ENCODE measurements at places on chromosomes 5 and 9.

DNA sequence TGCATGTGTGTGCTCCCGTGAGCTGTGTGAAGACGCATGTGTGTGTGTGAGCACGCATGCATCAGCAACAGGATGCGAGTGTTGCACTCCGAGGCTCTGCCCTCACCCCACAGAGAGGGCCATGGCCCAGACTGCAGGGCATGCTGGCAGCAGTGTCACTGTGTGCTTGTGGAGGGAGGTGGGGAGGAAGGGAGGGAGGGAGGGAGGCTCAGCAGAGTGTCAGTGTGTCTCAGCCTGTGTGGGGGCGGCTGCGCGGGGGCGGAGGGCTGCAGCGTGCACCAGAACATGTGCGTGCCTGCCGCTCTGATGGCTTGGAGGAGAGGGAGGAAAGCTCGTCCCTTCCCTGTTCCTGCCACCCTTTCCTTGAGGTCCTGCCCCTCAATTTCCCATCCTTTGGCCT, 5.3 kb downstream of the CAMK2A start:
- DNase-seq, result no peak

GRCh38 chr9:99808454-99808853, 13.2 kb upstream of the NR4A3 start:
- DNase-seq, result no peak

DNA sequence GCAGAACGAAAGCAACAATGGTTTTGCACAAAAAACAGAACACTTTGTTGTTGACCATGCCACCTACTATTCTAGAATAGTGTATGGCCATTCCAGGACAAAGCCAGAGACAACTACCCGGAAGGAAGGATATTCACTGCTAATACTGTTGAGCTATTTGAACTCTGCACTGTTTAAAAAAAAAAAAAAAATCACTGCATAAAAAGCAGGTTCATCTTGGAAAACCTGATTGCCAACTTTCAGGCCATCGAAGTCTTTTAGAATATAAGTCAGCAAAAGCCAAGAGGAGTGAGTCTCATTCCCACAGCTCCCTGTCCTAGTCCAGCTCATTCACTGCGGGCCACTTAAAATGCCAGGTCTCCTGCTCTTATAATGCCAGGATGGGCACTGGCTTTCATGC, 4.0 kb downstream of the ENC1 start:
- DNase-seq, result no peak

GRCh38 chr9:6944896-6945295, 187.1 kb downstream of the KDM4C start:
- no peak for DNase-seq

GRCh38 chr5:40390281-40391149, 289.2 kb upstream of the PTGER4 start:
- no peak for DNase-seq

GRCh38 chr9:14485366-14485765, 171.4 kb upstream of the NFIB start:
- no peak for DNase-seq

- DNase-seq, result peak; percentile 50
These were observed 67.1 kb downstream of the EHMT1 start for GRCh38 chr9:137685741-137686420.

DNA sequence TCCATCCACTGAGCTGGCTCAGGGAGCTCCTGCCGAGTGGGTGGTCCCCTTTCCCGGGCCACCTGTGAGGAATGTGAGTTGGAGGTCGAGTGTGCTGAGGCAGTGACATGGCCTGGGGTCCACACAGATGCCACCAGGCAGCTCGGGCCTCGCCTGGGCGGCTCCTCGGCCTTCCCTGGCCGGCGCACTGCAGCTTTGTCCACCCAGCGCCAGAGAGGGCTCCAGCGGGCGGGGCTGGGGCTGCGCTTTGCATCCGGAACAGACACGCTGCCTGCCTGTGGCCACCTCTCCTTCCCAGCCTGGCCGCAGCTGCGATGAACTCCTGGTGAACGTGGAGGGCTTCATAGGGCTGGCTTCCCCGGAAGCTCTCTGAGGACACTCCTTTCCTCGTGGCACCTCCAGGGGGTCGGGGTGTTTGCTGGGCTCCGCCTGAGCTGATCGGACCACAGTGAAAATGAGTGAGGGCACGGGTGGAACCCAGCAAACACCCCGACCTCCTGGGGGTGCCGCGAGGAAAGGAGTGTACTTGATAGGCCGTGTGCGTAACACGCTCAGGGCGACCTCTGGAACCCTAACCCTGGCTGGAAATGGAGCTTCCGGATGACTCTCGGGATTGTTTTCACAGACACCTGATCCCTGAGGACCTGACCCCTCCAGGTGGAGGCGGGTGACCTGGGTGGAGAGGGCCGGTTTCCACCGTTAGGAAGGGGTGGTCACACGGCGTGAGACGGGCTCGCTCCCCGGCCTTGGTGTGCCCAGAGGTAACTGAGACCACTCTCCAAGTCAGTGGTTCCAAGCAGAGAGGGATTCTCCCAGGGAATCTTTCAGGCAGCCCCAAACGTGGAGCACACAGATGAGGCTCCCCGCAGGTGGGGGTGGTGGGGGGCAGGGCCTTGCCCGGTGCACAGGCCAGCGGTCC, 31.8 kb upstream of the RXRA start:
- no peak for DNase-seq

- no peak for DNase-seq
These were observed 7.6 kb upstream of the CCDC152 start for GRCh38 chr5:42749020-42749419.

- DNase-seq, result no peak
These were observed 185.7 kb downstream of the MARCHF11 start for GRCh38 chr5:15993919-15994318.

- no peak for DNase-seq
These were observed 249.4 kb downstream of the NPR3 start for GRCh38 chr5:32960340-32961058.

GRCh38 chr9:129435988-129436717, 184.7 kb downstream of the C9orf50 start:
- no peak for DNase-seq

GRCh38 chr5:8628521-8628920, 759.6 kb downstream of the MTRR start:
- DNase-seq, result no peak

DNA sequence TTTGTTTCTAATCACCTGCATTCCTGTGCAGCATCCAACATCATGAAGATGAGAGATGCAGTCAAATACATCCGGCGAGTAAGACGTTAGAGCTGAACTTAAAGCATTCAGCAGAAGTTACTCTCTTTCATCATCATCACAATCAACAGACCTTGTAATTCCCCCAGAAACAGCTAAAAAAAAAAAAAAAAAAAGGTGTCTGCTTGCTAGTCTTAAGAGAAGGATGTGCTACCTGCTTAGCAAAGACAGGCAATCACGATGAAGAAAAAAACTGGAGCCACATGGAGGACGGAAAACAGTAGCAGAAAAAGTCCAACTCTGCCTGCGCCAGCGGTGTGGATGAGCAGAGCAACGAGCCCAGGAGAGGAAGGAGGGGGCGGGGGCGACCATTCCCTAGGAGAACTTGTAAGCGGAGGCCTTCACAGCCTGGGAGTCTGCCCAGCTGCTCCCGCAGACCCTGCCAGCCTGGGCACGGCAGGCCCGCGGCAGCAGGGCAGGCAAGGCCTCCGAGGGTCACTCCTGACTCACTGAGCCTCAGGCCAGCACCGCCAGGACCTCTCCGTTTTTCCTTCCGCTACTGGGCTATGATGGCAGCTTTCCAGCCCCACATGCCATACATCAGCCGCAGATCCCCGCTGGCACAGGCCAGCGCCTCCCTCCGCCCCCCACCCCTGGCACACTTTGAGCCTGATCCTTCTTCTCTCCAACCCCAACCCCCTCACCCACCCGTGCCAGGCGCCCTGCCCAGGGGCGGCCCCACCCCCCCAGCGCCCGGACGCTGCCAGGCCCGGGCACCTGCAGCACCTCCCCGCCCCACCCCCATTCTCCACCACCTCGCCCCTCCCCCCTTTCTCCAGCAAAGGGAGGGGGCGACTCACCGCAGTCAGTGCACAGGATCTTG, 1.4 kb downstream of the NRG2 start:
- DNase-seq, result no peak

DNA sequence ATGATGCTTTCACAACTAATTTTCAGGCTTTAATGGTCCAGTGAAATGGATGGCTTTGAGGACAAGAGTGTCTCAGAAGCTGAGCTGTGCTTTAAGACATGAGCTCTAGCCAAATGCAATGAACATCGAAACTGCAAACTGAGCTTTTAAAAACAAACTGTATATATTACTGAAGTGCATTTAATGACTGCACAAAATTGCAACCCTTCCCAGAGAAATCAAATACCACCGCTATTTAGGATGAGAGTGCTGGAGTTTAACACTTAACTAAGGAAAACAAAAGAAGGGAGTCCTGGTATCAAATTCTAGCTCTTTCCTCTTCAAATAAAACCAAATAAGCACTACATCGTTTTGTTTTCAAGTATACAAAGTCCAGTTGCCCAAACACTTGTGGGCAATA, 163.9 kb downstream of the SLF1 start:
- no peak for DNase-seq

- DNase-seq, result no peak
These were observed 4.9 kb downstream of the SPACA9 start for GRCh38 chr9:132883349-132884294.

DNA sequence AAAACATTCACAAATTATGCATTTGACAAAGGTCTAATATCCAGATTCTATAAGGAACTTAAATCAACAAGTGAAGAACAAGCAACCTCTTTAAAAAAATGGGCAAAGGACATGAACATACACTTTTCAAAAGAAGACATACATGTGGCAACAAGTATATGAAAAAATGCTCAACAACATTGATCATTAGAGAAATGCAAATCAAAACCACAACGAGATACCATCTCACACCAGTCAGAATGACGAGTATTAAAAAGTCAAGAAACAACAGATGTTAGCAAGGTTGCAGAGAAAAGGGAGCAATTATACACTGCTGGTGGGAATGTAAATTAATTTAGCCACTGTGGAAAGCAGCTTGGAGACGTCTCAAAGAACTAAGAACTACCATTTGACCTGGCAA, 38.9 kb upstream of the TNFSF15 start:
- no peak for DNase-seq

DNA sequence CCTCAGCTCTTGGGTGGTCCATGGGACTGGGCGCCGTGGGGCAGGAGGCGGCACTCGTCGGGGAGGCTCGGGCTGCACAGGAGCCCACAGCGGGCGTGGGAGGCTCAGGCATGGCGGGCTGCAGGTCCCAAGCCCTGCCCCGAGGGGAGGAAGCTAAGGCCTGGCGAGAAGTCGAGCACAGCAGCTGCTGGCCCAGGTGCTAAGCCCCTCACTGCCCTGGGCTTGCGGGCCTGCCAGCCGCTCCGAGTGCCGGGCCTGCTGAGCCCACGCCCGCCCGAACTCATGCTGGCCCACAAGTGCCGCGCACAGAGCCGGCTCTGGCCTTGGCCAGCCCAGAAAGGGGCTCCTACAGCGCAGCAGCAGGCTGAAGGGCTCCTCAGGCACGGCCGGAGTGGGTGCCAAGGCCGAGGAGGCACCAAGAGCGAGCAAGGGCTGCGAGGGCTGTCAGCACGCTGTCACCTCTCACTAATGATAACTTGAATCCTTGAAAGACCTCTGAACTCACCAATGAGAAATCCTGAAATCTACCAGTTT, 1506.8 kb upstream of the WWC1 start:
- DNase-seq, result no peak

DNA sequence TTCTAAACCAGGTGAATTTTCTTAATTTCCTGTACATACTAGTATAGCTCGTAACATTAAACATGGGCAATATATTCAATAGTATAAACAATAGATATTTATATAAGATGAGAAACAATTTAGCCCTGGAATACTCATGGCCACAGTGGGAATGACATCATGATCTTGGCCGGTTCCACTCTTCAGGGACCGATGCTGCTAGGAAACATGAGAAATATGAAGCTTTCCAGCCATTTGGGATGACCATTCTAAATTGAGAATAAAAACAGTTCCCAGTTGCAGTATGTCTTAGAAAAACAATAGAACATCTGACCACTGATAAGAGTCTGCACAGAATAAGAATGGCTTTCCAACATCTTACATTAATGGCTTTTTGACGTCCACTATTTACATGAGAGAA, 33.3 kb upstream of the SLCO6A1 start:
- no peak for DNase-seq

DNA sequence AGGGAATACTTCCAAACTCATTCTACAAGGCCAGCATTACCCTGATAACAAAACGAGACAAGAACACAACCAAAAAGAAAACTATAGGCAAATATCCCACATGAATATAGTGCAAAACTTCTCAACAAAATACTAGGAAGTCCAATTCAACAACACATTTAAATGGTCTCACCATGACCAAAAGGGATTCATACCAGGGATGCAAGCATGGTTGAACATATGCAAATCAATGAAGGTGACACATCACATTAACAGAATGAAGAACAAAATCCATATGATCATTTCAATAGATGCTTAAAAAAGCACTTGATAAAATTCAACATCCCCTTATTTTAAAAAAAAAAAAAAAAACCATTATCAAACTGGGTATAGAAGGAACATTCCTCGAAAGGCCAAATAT, 186.0 kb downstream of the DTWD2 start:
- DNase-seq, result no peak

GRCh38 chr9:131178382-131178781, 53.0 kb downstream of the NUP214 start:
- DNase-seq, result no peak

- DNase-seq, result no peak
These were observed 6.5 kb upstream of the PLIN2 start for GRCh38 chr9:19133549-19134345.

DNA sequence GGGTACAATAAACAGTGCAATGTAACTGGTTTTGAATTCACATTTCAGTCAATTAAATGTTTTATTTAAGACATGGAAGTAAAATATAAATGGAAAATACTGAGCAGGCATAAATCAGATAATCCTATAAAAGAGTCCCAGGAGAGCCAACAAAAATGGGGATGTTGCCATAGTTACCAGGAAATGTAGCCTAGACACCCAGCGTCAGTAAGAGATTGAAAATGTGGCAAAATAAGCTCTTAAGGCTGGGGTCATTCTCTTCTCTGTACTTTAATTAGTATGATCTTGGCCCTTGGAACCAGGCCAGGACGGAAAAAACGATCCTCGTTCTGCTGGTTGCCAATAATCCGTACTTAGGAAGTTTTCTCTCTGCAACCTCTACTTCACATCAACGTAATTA, 18.9 kb upstream of the RASEF start:
- no peak for DNase-seq

DNA sequence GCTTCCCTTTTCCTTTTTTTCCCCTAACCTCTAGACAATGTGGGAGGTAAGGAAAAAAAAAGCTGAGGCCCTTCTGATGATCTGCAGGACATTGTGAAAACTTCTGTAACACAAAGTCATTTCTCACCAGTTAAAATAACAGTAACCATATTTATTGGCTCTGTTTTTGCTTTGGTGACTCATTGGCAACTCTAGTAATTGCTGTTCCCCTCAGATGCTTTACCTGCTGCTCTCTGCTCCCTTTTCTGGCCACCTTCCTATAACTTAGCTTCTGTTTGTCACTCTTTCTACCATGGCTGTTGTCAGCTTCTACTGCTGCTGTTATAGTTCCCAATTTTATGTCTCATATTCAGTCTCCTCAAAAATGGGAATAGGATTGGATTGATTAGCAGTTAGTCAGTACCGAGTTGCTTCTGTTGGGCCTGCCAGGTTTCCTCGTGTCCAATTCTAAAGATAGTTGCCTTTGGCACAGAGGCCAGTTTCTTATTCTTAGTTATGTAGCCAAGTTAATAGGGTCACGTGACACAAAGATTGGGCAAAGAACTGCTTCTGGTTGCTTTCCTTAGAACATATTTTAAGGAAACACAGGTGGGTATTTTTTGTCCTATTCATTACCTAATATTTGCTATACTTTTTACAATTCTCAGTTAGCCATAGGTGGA, 16.8 kb downstream of the SCAMP1 start:
- DNase-seq, result no peak
